RWPE1 (cell line): ENCODE measurements at places on chromosomes 5 and 9.

DNA sequence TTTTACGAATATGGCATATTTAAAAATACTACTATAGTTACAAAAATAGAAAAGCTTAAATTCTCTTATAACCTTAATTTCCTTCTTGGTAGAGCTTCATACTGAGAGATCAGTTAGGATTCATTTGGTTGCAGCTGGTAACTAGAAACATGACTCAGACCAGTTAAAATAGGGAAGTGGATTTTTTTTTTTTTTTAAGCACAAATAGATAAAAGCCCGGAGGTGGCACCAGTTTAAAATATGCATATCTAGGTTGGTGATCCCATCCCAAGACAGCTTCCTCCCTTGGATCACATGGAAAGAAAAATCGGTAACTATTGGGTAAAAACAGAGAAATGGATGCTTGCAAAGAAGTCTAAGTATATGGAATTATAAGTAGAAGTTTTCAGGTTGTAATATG, 1634.3 kb downstream of the MAT2B start:
- no peak for DNase-seq

GRCh38 chr9:69190086-69190862, 16.2 kb downstream of the TJP2 start:
- no peak for DNase-seq

DNA sequence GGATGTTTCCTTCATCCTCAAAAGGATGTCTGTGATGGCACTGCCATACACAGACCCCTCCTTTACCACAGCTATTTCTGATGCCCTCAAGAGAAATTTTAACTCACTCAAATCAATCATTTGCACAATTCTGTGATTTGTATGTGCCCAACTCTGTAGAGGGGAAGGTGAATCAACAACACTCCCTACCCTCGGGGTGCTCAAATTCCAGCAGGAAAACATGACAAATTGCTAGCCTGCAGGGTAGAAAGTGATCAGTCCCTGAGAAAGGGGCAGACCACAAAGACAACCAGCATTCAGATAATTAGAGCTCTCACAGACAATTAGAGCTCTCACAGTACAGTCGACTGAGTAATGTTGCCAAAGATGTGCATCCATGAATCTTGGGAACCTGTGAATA, 45.3 kb upstream of the FOXE1 start:
- DNase-seq = peak; percentile 56

GRCh38 chr5:10595672-10596309, 31.9 kb downstream of the ANKRD33B start:
- DNase-seq = peak; percentile 96

DNA sequence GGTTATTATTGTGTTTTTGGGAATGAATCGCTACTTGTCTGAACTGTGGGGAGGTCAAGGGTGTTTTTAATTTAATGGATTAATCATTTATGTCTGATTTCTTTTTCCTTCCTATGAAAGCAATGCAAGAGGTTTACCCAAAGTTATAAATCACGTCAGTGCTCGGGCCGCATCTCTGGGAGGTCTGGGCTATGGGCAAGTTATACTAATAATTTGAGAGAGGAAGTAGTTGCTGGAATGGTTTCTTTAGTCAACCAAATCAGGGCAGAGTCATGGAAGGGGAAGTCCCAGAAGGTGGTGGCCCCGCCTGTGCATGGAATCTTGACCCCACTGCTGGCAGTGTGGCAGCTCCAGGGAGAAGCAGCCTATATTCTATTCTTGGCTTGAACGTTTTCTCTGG, 180.2 kb downstream of the HSPA4 start:
- no peak for DNase-seq

DNA sequence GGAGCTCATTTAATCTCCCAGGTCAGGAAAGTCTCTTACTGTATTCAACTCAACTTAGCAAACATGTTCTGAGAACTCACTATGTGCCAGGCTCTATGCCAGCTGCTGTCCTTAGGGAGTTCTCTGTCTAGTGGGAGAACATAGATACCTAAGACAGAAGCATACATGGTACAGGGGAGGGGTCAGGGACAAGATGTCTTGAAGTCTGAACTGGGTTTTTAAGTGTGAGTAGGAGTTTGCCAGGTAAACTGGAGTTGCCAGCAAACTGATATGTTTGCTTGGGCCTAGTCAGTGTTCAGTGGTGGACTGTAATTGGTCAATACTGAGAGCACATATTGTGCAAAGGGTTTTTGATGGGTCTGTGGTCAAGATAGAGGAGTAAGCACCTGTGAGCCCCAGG, 18.3 kb upstream of the GLE1 start:
- no peak for DNase-seq

DNA sequence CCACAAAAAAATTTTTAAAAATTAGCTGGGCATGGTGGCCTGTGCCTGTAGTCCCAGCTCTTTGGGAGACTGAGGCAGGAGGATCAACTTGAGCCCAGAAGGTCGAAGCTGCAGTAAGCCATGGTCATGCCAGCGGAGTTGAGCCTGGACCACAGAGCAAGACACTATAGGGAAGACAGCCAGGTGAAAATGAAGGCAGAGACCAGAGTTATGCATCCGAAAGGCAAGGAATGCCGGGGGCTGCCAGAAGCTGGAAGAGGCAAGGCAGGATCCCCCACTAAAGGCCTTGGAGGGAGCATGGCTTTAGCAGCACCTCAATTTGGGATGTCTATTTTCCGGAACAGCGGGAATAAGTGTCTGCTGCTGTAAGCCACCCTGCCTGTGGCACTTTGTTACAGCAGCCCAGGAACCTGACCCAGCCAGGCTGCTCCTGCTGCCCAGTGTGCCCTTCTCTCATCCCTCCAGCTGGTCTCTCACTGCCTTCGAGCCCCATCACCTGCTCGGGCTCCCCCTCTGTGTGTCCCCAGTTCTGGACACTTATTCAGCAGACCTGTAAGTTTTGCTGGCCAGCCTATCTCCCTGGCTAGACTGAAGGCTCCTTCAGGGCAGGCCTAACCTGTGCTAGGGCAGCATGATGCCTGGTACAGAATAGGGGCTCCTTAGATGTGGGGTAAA, 16.8 kb upstream of the JADE2 start:
- no peak for DNase-seq

GRCh38 chr5:154254896-154255295, 64.4 kb downstream of the GALNT10 start:
- DNase-seq = no peak

DNA sequence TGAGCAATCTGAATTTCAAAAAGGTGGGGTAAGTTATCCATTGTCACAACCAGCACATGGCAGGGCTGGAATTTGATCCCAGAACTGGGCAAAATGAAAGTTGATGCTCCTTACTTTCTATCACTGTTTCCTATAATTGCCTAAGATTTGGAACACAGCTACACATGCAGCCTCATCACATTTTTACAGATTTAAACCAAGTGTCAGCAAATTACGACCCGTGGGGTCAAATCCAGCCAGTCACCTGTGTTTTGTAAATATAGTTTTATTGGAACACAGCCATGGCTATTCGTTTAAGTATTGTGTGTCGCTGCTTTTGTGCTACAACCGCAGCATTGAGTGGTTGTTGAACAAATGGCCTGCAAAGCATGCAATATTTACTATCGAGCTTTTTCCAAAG, 94.3 kb downstream of the SREK1 start:
- no peak for DNase-seq

DNA sequence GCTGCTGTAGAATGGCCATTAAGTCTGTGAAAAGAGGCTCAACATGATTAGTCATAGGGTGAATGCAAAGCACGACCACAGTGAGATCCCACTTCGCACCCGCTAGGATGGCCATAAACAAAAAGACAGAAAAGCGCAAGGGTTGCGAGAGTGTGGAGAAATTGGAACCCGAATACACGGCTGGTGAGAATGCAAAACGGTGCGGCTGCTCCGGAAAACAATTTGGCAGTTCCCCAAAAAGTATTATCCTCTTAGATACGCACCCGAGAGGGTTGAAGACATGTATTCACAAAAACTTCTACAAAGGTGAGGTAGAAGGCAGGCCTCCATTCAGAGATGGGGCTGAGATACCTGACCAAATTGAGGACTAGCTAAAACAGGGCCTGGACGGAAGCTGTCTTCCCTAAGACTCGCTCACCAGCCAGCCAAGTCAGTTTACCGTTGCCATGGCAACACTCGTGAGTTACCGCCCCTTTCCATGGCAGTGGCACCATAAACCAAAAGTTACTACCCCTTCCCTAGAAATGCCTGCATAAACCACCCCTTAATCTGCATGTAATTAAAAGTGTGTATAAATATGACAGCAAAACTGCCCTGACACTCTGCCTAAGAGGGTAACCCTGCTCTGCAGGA, 726 bp upstream of the PSMB7 start:
- no peak for DNase-seq

- peak; percentile 90 for DNase-seq
These were observed 59.7 kb downstream of the GNA14 start for GRCh38 chr9:77588271-77588937.

GRCh38 chr5:61675015-61675692, 343.1 kb downstream of the ZSWIM6 start:
- DNase-seq = no peak

GRCh38 chr5:59430066-59430685, 463.4 kb downstream of the PDE4D start:
- no peak for DNase-seq

- no peak for DNase-seq
These were observed 27.5 kb upstream of the IRX4 start for GRCh38 chr5:1910081-1910760.

GRCh38 chr9:97315550-97315949, 8.1 kb downstream of the CCDC180 start:
- no peak for DNase-seq

GRCh38 chr5:124790301-124790894, 44.0 kb upstream of the ZNF608 start:
- DNase-seq = peak; percentile 54

GRCh38 chr5:103298607-103299188, 40.1 kb downstream of the MACIR start:
- no peak for DNase-seq

- DNase-seq = no peak
These were observed 66.0 kb upstream of the SIMC1 start for GRCh38 chr5:176172246-176172645.

DNA sequence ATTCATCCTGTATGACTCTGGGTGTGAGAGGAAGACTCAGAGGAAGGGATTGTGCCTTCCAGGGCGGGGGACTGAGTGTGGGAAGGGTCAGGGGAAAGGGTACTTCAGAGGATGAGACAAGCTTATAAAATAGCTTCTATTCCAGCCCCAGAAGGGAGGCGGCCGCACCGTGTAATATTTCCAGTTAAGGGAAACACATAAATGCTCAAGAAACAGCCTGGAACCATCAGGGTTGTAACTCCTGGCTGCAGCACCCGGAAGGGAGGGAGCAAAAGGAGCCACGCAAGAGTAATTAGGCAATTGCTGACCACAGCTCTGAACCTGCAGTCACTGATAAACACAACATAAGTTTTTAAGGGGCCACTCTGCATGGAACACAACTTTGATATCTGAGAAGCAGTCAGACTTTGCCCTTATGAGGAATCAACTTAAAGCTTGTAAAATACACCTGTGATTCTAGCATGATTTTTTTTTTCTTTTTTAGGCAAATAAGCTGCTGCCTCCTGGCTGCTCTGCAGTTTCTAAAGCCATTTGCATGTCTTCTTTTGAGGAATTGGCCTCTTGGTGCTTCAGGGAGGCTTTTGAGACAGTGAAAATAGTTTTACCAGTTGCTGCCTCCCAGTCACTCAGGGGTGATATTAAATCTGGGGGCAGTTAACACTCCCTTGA, 382.7 kb downstream of the ENC1 start:
- DNase-seq = no peak

GRCh38 chr9:114735704-114736103, 53.7 kb upstream of the TEX48 start:
- no peak for DNase-seq

GRCh38 chr5:96476654-96477053, 43.6 kb upstream of the PCSK1 start:
- DNase-seq = no peak

DNA sequence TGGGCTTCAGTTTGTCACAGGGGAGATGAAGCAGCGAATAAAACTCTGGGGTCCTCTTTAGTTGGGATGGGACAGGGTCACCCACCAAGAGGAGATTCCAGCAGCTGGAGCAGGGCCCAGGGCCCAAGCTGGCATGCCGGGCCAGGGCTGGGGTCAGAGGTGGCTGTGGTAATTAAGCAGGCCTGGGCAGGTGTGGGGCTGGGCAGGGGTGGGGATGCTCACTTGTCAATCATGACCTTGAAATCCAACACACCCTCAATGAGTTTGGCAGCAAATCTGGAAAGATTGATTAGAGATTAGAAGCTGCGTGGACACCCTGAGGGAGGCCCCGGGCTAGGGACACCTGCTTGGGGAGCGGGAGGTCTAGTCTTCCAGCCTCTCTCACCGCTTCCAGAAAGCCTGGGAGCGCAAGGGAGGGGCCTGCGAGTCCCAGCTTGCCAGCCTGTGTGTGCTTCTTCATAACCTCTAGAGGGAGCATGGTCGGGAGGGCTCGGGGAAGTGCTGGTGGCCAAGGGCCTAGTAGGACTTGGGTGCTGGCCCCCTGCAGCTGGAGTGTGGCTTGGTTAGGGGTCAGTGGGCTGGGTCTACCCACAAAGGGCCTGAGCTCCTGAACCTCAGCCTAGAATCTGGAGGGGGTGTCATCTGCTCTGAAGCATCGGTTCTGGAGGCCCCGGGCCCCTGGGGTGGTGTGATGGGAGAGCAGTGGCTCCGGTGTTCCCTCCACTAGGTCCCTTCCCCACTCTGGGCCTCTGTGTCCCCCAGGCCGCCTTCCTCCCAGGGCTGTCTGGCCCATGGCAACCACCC, 7.6 kb downstream of the CRAT start:
- DNase-seq = peak; percentile 94

DNA sequence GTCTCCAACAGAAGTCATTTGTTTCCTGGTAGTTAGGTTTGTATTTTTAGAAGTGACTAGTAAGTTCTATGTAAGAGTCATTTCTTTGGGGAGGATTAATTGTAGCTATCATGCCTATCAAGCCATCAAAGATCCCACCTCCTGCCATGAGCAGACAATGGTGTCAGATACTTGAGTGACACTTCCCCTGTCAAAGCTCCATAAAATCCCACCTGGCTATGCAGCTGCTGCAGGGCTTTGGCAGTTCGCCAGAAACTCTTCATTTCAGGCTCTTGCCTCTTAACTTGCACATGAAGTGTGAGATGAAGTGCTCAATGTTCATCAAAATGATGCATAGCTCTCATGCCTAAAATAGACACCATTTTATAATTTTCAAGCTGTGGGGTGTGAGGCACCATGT, 312.1 kb downstream of the CDH12 start:
- DNase-seq = no peak

DNA sequence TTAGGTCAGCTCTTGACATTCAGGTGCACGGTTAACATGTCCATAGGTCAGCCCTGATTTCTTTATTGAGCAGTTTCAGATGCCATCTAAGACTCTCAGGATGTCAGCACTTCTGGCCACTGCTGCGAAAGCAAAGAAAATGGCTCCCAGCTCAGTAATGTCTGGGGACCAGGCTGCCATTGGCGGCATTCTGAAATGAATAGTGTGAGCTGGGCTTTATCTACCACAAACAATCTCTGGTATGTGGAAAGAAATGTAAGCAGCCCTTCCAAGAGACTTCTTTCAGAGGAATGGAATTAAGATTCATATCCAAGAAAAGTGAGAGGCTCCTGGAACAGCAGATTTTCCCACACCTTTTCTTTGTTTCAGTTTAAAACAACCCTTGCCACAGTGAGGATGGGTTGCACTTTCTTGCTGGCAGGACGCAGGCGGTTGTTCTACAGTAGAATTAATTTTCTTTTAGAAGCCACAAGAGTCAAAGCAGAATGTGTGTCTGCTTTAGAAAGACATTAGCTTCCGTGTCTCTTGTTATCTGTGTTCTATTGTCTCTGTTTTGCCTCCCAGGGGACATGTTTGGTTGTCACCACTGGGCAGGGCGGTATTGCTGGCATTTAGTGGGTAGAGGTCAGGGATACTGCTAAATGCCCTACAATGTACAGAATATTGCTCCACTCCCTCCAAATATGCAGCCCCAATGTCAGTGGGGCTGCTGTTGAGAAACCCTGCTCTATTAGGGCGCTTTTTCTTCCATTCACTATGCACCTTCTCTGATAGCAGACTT, 149.9 kb upstream of the ANKH start:
- DNase-seq = no peak
